ENCODE measurements at places on chromosomes 11 and 22.

- DNase-seq: no peak
These were observed 30.9 kb downstream of the SMIM38 start for GRCh38 chr11:69186316-69187260.

- DNase-seq: no peak
These were observed 34.8 kb upstream of the E2F8 start for GRCh38 chr11:19275496-19275895.

GRCh38 chr11:45751430-45751829 is 53.5 kb upstream of the SLC35C1 start:
- no peak for DNase-seq

DNA sequence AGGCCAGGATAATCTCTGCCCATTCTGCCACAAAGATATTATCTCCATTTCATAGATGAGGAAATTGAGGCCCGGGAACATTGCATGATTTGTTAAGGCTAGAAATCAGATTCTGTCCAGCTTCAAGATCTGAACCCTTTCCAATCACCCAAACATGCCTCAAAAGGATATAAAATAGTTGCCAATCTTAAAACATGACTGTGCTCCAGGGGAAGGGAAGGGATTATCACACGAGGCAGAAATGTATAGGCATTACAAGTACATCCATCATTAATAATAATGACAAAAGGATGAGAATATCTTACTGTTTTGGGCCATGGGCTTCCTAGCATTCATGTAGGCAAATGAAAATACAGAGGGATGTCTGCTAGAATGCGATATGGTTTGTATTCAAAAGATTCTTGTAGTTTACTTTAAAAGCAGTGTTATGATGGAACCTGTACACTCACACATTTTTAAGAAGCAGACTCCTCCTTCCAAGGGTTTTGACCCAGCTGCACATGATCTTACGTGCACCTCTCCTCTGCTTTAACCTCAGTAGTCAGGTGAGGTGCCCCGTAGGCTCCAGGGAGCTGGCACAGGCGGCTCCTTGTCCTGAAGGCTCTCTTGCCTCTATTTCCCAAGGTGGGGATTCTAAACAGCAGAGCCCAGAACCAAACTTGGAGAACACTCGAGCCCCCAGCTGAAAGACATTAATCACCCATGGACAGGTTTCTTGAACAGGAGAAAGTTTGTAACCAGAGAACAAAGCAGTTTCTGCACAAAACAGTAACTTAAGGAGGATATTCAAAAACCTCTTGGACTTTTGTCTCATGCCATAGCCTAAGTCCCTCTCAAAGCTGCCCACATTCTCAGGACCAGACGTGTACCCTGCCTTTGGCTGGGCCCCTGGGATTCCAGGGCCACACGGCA is 36.0 kb downstream of the PARVA start:
- DNase-seq: no peak

- DNase-seq: no peak
These were observed 432 bp downstream of the TNKS1BP1 start for GRCh38 chr11:57324154-57324885.

DNA sequence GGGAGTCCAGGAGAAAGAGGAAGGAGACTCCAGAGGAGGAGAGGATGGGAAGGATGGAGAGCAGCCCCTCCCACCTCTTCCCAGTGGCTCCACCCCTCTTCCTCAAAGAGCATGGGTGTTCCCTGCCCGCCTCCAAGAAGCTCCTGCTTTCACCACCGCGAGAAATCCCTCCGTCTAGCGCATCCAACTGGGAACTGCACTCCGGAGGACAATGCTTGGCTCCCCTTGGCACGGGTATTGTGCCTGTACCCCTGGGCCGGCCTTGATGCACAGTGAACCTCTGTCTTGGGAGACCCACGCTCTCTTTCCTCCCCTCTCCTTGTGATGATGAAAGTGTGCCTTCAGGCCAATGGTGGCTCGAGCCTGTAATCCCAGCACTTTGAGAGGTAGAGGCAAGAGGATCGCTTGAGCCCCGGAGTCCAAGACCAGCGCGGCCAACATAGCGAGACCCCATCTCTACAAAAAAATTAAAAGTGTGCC is 14.9 kb upstream of the ADA2 start:
- no peak for DNase-seq

- DNase-seq: no peak
These were observed 4.6 kb downstream of the AP5B1 start for GRCh38 chr11:65776196-65776595.

DNA sequence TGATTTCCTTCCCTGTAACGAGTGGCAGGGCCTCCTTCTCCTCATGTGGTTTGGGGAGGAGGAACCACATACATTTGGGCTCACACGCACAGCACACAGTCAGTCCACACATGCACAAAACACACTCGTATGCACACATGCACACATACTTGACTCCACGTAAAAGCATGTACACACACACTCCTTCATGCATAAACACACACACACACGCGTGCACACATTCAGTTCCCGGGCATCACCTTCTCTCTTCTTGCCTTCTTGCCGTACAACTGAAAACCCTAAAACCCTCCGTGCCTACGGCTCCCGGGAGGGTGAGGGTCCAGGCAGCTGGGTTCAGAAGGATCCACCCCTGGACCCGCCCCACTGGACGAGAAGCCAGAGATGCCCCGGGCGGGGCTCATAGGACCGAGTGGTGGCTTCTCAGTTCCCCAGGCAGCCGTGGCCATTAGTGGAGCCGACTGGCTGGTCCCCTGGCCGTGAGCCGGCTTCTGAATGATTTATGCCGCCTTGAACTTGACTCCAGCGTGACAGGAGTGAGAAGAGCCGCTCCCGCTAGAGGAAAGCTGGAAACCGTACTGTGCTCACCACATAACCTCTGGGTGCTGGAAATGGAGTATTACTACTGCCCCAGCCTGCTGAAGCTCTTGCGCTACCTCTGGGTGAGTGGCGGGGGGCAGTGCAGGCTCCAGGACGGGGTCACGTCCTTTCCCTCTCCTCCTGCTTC is 117.4 kb downstream of the KIAA1671 start:
- DNase-seq: no peak

- peak; percentile 84 for DNase-seq
These were observed 111.8 kb downstream of the CCDC81 start for GRCh38 chr11:86486261-86487030.

- DNase-seq: no peak
These were observed 49.3 kb downstream of the BUD13 start for GRCh38 chr11:116723511-116723910.

- DNase-seq: peak; percentile 41
These were observed 22.7 kb upstream of the GRAMD1B start for GRCh38 chr11:123407130-123407995.

DNA sequence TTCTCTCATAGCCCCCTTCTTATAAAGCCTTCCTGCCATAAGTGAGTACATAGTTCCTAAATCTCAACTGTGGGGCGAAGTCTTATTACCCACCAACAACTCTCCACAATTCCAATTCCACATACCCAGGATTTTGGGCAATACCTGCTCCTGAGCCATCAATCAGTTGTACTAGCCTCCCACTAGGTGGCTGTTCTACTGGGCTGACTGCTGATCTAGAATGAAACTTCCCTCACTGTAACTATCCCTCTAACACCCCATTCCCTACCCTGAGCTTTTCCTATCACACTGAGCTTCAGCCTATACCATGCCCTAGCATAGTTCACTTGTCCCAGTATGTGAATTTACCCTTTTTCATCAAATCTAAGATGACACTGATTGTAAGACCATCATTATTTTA is 52.5 kb downstream of the RRAS2 start:
- no peak for DNase-seq

DNA sequence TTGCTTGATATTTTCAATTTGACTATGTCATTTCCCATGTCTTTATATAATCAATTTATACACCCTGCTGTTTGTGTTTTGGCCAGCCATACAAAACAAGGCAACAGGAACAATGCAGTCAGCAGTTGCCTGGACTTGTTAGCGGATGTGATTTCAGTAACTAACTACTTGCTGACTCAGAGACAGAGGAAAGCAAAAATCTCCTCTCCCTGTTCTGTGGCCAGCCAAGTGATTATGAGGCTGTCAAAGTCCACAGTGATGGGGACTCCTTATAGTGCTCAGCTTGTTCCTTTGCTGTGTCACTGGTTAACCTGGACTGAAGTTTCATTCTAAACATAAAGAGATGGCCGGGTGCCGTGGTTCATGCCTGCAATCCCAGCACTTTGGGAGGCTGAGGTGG is 32.6 kb upstream of the APLP2 start:
- DNase-seq: no peak

GRCh38 chr11:8192016-8192895 is 23.4 kb upstream of the RIC3 start:
- peak; percentile 12 for DNase-seq

DNA sequence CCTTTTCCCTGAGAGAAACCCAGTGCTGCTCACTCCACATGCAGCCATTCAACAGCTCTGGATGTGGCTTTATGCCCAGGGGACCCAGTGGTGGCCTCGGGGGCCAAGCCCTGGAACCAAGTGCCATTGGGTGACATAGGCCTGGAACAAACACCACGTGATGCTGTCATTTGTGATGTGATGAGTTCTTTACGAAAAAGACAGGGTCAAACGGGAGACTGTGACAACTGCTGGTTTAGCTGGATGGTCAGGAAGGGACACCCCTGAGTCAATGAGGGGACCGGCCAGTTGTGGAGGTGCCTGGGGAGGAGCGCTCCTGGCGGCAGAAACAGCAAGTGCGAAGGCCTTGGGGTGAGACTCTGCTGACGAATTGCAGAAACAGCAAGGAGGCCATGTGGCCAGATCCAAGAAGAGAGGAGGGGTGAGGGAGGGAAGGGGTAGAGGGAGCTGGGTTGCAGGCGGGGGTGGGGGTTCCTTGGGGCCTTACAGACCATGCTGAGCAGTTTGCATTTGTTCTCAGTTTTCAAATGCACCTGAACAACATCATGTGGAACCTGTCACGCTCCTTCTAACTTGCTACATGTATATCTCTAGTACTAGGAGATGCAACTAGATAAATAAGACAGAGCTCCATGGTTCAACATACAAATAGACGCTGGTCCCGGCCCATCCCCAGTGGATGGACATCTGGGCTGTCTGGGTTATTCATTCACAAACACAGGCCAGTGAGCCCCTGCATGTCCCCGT is 56.1 kb downstream of the IGLL5 start:
- no peak for DNase-seq

DNA sequence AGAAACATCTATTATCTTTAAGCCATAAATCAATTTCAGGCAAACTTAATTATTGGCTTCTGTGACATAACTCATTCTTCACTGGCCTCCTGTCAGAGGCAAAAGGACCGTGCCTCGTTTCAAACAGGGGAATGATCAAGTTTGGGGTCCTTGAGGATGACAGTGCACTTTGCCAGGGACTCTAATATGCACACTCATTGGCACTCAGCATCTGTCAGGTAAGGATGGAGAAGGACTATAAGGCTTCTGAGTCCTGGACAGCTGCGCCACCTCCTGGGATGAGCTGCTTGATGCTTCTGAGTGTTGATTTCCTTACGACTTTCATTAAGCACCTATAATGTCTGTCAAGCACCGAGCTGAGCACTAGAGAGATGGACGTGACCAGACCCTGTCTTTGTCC is 20.2 kb downstream of the BPIFC start:
- DNase-seq: no peak

- DNase-seq: no peak
These were observed 1.9 kb downstream of the TAGLN start for GRCh38 chr11:117200813-117201657.

DNA sequence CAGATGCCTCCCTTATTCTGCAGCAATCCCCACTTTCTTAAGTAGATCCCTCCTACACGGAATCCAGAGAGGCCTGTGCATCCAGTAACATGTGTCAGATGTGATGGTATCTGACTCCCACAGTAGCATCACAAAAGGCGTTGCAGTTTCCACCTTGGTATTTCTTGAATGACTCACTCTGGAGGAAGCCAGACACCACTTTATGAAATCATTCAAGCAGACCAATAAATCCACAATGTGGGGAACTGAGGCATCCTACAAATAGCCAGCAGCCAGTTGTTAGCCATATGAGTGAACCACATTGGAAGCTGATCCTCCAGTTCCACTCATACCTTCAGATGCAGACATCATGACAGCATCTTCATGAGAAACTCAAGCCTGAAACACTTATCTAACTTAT is 798.1 kb downstream of the OPCML start:
- no peak for DNase-seq

GRCh38 chr11:47797633-47798032 is 30.5 kb upstream of the FNBP4 start:
- no peak for DNase-seq

- DNase-seq: no peak
These were observed 14.2 kb downstream of the IFT27 start for GRCh38 chr22:36761553-36762240.

- no peak for DNase-seq
These were observed 7.7 kb downstream of the CDC42EP1 start for GRCh38 chr22:37568012-37568411.

GRCh38 chr11:36598051-36598450 is at the start of gene RAG2:
RAG2 (minus strand) TSS chr11:36598236; CDS start chr11:36594168, 4,068 bp downstream.
- no peak for DNase-seq

- no peak for DNase-seq
These were observed 40.3 kb downstream of the IGF2 start for GRCh38 chr11:2098691-2099515.

GRCh38 chr22:36215981-36216380 is 14.4 kb upstream of the APOL4 start:
- no peak for DNase-seq

- no peak for DNase-seq
These were observed 98.5 kb upstream of the RTL6 start for GRCh38 chr22:44596396-44597125.

GRCh38 chr11:69465236-69466000 is 16.0 kb upstream of the LINC01488 start:
- DNase-seq: no peak

- no peak for DNase-seq
These were observed 31.4 kb upstream of the BRSK2 start for GRCh38 chr11:1358286-1358685.

GRCh38 chr11:117319214-117319840 is 3.3 kb upstream of the BACE1 start:
- no peak for DNase-seq
